A549 (cell line): ENCODE measurements at places on chromosomes 13 and 19. TPM values are rescaled to one million over a fixed set of nuclear protein-coding genes. Genes with fewer than 3 reads are reported as not detected.
A peak's percentile ranks its signal among the peaks of the same experiment; 100 is the strongest.

GRCh38 chr19:6534451-6535093 lies 3.7 kb downstream of the TNFSF9 start:
- DNase-seq: no peak

DNA sequence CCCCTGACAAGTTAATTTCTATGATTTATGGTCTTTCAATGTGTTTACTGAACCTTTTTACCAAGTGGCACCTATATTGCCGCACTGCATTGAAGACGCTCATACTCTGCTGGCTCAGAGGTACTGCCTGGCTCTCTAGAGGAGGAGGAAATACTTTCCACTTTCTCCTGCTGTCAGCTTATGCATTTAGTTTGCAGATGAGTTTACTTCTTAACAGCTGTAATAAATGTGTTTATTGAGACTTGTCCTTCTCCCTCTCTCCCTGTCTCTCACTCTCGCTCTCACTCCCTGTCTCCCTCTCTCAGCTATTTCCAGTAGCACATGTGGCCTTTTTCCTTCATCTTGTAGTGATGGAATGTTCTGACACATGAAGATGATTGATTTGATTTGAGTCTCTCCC lies 60.3 kb upstream of the SPATA13 start:
- no peak for DNase-seq

GNA15 gene
- polyA plus RNA-seq: 0.04 TPM in 1 of 3 replicates, not detected in the others

FOXA3 gene
- polyA plus RNA-seq: 1.2 to 1.6 TPM (median 1.3 TPM) in 3 replicates

ERICH4 gene
- polyA plus RNA-seq: 0.10 TPM in 1 of 3 replicates, not detected in the others

GRCh38 chr19:46862503-46862834 lies 1.7 kb downstream of the ARHGAP35 start:
- DNase-seq: no peak

- DNase-seq: peak; percentile 68
Measured at GRCh38 chr13:114099191-114099590, 33.2 kb downstream of the RASA3 start.

- DNase-seq: no peak
Measured at GRCh38 chr13:41782086-41782485, 178.8 kb downstream of the VWA8 start.

GRCh38 chr13:94641409-94641941 lies 39.8 kb downstream of the GPR180 start:
- DNase-seq: no peak

VSTM1 gene
- 0.50 to 0.94 TPM (median 0.53 TPM) in 3 replicates for polyA plus RNA-seq

GRCh38 chr13:95918860-95919259 lies 134.3 kb downstream of the UGGT2 start:
- DNase-seq: no peak

ZNF814 gene
- 2.1 to 3.0 TPM (median 2.6 TPM) in 3 replicates for polyA plus RNA-seq

- no peak for DNase-seq
Measured at GRCh38 chr19:14116918-14117578, 514 bp downstream of the PRKACA start.

GRCh38 chr13:110607675-110608224 lies 7.6 kb upstream of the NAXD start:
- no peak for DNase-seq

GRCh38 chr19:18027151-18027550 lies 19.2 kb downstream of the ARRDC2 start:
- DNase-seq: no peak

DNA sequence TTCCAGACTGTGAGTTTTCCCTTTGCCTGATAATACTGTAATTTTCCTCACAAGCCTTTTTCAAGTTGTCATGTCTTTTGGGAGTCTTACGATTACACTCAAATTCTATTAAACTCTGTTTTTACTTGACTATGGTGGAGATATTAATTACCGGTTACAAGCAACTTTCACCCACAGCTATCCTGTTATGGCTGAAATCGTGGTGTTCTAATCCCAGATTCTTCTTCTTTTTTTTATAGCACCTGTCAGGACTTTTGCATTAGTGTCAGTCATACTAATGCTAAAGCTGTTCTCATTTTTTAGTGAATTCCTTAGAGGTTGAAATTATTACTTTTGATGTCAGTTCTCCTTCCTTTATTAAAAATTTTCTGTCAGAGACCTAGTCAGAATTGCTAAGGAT lies 187.8 kb upstream of the CSNK1A1L start:
- no peak for DNase-seq

MEIOSIN gene
- 0.04 TPM in 1 of 3 replicates, not detected in the others for polyA plus RNA-seq

LGALS4 gene
- polyA plus RNA-seq: 0.38 to 0.94 TPM (median 0.84 TPM) in 3 replicates
